Left renal pelvis (tissue), 4 donors: ENCODE measurements at places on chromosomes 12 and 14. TPM values are rescaled to one million over a fixed set of nuclear protein-coding genes. Genes with fewer than 3 reads are reported as not detected.

Gene CLECL1
- not detected for polyA plus RNA-seq

Gene CTSG
- polyA plus RNA-seq: 0.95 TPM

Gene FAM222A
- polyA plus RNA-seq: 2.1 TPM

Gene OTUB2
- polyA plus RNA-seq: 4.7 TPM

Gene HNF1A
- 8.9 TPM for polyA plus RNA-seq

DNA sequence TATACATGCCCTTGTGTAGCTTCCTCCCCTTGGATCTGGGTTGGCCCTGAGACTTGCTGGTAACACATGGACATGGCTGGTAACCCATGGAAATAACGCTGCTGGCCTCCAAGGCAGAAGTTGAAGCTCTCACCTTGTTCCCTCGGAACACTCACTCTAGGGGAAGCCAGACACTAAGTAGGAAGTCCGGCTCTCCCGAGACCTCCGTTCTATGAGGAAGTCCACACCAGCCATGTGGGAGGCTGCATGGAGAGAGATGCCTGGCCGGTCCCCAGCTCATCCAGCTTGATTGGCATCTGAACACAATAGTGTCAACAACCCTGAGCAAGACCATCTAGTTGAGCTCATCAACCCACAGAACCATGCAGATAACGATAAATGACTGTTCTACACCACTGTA is 39.7 kb upstream of the VRK1 start:
- DNase-seq: no peak

DNA sequence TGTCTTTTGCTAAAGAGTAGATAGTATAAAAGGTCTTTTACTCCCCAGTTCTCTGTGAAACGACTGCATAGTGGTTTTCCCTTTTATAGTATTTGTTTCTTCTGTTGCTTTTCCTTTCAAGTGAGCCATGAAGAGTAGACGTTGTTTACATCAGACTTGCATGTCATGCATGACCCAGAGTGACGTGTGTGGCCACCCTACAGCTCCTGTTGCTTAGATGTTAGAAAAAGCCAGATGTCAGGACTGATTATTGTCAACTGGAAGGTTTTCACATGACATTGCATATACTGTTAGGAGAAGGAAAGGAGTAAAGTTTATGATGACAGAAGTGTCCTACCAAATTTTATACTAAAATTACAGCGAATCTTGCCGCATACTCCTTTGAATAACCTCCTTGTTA is 1.3 kb upstream of the RD3L start:
- DNase-seq: no peak

- DNase-seq: no peak
Measured at GRCh38 chr12:15458008-15458407, 135.7 kb downstream of the PTPRO start.

- DNase-seq: no peak
Measured at GRCh38 chr12:58395056-58395455, 453.7 kb downstream of the ATP23 start.

- DNase-seq: no peak
Measured at GRCh38 chr12:108461058-108461660, 53.9 kb upstream of the FICD start.

DNA sequence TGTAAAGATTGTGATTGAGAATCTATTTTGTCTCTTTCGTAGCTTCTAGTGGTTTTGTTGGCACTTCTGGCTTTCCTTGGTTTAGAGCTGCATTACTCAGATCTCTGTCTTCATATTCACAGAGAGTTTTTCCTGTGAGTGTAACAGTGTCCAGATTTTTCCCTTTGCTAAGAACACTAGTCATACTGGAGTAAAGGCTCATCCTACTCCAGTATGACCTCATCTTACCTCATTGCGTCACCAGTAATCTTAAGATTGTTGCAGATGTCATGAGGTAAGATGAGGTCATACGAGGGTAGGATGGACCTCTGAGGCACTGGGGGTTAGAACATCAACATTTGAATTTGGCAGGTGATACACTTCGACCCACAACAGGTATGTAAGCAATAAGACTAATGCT is 461.2 kb downstream of the FLRT2 start:
- DNase-seq: no peak

GRCh38 chr12:52007158-52007921 is 594 bp downstream of the TAMALIN start:
- DNase-seq: no peak

DNA sequence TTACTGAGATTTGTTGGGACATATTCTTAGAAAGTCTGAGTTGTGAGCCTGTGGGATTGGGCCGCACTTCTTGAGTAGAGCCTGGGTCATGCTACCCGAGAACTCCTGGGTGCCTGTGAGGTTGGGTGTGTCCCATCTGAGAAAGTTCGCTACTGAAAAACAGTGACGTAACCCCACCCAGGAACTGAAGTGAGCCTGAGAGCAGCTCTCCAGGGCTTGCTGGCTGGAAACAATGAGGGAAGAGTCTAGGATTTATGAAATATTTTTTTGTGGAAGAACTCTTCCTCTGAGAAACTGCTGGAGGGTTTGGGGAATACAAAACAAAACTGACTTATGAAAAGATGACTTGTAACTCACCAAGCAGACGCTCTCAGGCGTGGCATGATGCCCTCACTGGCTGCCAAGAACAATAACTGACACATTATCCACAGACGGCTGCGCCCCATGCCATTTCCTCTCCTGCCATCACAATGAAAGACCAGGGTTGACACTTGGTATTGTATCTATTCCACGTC is 69.2 kb downstream of the RASSF3 start:
- no peak for DNase-seq

- no peak for DNase-seq
Measured at GRCh38 chr14:99447739-99448138, 32.9 kb downstream of the SETD3 start.

- DNase-seq: no peak
Measured at GRCh38 chr12:122040579-122041386, 19.1 kb downstream of the BCL7A start.

DNA sequence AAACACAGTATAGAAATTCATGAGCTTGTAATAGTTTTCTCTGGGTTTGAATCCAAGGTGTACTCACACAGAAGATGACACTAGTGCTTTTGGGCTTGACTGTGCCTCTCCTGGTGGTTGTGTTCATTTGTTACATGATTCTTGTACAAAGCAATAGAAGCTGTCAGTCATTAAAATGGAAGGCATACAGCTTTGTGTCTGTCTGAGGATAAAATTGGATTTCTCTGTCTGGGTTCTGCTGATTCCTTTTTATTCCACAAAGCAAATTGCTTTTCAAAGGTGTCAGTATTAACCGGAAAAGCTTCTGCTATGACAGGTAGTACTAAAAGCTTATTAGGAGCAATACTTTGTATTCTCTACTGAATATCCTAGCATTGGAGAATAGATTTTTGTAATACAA is 361.2 kb downstream of the SLC6A15 start:
- DNase-seq: no peak

GRCh38 chr14:20798318-20798717 is 4.3 kb downstream of the RNASE1 start:
- no peak for DNase-seq

GRCh38 chr12:85191-85666 is 18.7 kb downstream of the IQSEC3 start:
- DNase-seq: no peak

DNA sequence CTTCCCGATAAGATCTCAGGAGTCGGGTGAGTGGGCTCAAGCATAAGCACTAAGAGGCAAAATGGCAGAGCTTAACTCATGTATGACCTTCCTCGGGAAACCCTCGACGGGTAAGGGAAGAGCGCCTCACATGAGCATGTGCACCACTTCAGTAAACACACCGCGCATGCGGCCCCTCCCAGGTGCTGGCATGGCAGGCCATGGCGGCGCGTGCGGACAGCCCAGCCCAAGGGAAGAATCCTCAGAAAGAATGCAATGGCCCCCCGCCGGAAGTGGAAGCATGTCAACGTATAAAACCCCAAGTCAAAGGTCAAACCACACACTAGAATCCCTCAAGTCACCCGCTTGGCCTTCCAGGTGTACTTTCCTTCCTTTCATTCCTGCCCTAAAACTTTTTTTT is 6.6 kb upstream of the TNFAIP2 start:
- no peak for DNase-seq

- no peak for DNase-seq
Measured at GRCh38 chr12:111457071-111457470, 51.3 kb downstream of the SH2B3 start.

- no peak for DNase-seq
Measured at GRCh38 chr12:131826097-131826928, 1.9 kb upstream of the MMP17 start.

GRCh38 chr14:36300337-36300736 is 20.1 kb downstream of the MBIP start:
- no peak for DNase-seq

DNA sequence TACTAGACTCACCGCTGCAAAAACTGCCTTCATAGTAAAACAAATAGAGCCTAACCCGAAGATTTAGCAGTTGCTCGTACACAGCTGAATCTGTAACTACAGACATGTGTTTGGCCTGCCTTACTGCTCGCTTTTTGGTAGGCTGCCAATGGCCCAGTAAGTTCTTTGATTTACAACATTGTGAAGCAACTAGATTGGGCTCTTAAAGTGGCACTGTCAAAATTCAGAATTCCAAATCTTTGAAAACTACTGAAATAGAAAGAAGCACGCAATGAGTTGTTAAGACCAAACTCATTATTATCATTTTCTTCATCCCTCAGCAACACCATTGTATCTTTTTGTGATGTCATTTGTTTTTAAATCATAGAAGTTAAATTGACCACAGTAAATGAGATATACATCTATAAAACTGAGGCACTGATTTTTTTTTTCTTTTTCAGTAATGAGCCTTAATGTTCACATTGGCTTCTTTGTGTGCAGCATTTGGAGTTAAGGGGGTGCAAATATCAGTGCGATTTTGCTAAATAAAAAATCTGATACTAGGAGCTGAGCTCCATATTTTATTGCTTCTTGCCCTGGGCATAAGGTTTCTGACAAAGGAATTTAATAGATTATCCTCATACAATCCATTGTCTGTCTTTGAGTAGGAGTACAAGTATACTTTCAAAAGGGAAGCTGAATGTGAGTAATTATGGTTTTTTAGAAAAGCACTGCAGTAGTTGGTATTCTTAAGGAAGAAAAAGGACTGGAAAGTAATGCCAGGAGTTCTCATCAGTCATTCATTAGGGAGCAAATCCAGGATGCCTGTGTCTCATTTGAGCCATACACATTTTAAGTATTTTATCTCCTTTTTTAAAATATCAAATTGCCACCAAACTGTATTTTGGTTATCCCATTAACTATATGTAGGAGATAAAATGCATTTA is 138.5 kb downstream of the KICS2 start:
- DNase-seq: peak; percentile 53
